ENCODE measurements at places on chromosomes 12 and 14.

- DNase-seq, result no peak
Observed at GRCh38 chr12:18146363-18146762, 56.4 kb upstream of the RERGL start.

GRCh38 chr12:25384893-25385248, 134.1 kb upstream of the KRAS start:
- no peak for DNase-seq

- DNase-seq, result no peak
Observed at GRCh38 chr12:54959291-54960018, 25.1 kb downstream of the TESPA1 start.

- DNase-seq, result no peak
Observed at GRCh38 chr14:103155010-103155409, 31.7 kb downstream of the TNFAIP2 start.

DNA sequence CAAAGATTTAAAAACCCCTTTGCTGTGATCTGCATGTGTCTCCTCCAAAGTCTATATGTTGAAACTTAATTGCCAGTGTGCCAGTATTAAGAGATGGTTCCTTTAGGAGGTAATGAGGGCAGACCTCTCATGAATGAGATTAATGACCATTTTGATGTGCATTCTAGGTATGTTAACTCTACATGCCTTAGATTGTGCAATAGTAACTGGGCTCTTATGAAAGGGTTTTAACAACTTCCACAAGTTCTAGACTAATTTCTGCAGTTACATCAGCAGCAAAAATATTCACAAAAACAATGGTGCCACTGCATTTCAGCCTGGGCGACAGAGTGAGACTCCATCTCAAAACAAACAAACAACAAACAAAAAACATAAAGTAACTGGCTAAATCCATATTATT, 3.8 kb upstream of the TAS2R10 start:
- DNase-seq, result no peak

DNA sequence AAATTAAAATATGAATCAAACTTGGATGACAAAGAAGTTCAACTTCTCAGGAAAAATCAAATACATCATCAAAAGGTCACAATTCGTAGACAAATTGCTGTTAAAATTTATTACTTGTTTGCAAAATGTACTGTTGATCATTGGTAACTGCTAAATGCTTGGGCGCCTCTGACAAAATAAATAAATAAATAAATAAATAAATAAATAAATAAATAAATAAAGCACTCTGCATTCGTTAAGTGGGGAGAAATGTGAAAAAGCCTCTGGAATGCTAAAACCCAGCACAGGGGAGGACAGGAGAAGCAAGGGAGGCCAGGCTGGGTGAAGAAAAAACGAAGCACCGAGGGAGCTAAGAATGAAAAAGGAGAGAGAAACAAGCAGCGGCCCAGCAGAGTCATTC, 115.2 kb downstream of the BCL11B start:
- no peak for DNase-seq

DNA sequence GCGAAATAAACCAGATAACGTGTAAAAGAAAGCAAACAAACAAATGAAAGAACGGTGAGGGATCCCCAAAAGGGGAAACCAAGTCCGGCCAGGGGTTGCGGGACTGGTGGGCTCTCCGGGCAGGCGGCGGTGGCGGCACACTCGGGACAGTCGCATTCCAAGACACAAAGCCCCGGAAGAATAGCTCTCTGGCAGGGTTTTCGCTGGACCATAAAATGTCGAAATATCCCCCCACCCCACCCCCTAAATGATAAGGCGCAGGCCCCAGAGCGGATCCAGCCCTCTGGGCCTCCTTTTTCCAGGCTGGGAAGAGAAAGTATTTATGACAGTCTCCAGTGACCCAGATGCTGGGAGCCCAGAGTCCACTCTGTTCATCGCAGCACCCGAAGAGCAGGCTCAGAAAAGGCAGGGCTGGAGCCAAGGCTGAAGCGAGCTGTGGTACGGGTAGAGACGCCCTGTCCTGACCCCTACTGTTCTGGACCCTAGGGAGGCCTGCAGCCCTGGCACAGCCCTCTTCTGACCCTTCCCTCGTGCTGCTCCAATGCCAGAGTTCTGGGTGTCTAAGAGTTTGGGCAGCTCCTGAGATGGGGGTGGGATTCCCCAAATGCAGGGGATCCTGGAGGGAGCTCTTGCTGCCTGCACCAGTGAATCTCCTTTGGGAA, 2.1 kb upstream of the HOXC8 start:
- no peak for DNase-seq

GRCh38 chr14:76259029-76259735, 107.5 kb downstream of the GPATCH2L start:
- DNase-seq, result no peak

- no peak for DNase-seq
Observed at GRCh38 chr12:94123127-94123526, 25.2 kb upstream of the PLXNC1 start.

DNA sequence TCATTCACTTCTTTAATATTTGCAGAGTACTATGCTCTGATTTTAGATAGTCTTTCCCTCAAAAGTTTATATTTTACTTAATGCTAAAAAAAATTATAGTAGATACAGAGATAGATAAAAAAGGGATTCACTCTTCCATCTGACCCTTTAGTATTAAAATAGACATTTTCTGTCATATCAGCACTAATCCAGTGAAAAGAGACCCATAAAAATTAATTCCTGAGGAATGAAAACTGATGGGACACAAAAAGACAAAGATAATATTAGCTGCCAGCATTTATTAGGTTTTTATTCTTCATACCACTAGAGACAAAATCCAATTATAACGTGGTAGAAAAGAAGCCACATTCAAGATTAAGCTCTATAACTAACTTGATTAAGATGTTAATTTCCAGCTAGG, 45.3 kb downstream of the SOS2 start:
- DNase-seq, result no peak

GRCh38 chr12:18700271-18700670, 37.5 kb downstream of the PLCZ1 start:
- no peak for DNase-seq

DNA sequence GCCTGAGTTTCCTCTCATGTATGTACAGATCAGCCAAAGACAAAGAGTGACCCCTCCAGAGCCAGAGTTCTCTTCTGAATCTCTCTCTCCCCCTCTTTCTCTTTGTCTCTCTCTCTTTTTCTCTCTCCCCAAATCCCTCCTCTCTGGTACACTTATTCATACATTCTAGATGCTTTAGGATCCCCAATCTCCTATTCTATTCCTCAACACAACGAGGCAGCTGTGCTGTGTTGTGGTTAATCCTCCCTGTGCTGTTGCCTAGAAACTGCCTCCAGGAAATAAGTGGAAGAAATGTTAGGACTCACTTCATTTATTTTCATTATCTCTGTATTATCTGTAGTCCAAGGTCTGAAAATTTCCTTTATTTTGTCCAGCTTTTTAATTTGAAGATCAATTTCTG, 350.5 kb upstream of the OR4E1 start:
- DNase-seq, result no peak

Data from stimulated activated CD8-positive, alpha-beta memory T cell treated with anti-CD3 and anti-CD28 coated beads, Interleukin-4, amount 100 ng/mL, for 24 hours (primary cell).